ENCODE measurements at places on chromosomes 5 and 9.
A peak's percentile ranks its signal among the peaks of the same experiment; 100 is the strongest.

- DNase-seq = no peak
Observed at GRCh38 chr9:37311938-37312708, 110.4 kb upstream of the GRHPR start.

- no peak for DNase-seq
Observed at GRCh38 chr5:69238760-69239251, 4.1 kb downstream of the CDK7 start.

DNA sequence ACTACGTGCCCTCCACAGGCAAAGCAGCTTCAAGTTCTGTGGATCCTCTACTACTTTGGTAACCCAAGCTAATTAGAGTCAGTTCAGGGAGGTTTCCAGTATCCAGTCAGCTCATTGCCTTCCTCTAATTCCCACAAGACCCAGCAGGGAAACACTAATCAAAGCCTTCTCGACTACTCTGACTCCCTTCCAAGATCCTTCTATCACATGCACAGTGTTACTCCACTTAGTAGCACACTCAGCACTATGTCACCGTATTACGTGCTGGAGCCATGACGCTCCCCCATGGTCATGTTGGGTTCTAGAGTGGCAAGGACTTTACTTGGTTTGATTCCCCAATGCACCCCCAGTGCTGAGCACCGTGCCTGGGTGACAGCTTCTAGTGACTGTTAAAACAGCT, 53.0 kb downstream of the DCP2 start:
- no peak for DNase-seq

DNA sequence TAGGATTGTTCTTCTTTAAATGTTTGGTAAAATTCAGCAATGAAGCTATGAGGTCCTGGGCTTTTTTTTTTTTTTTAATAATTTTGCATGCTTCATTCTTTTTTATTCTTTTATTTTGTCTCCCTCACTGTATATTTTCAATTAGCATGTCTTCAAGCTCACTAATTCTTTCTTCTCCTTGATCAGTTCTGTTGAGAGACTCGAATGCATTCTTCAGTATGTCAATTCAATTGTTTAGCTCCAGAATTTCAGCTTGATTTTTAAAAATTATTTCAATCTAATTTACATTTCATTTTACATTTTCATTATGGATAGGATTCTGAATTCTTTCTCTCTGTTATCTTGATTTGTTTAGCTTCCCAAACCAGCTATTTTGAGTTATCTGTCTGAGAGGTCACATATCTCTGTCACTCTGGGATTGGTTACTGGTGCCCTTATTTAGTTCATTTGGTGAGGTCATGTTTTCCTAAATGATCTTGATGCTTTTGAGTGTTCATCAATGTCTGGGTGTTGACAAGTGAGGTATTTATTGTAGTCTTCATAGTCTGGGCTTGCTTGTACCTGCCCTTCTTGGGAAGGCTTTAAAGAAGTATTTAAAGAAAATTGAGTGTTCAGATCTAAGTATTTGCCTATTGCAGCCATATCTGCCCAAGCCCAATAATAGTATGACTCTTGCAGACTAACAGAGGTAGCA, 9.1 kb downstream of the LURAP1L start:
- DNase-seq = no peak

DNA sequence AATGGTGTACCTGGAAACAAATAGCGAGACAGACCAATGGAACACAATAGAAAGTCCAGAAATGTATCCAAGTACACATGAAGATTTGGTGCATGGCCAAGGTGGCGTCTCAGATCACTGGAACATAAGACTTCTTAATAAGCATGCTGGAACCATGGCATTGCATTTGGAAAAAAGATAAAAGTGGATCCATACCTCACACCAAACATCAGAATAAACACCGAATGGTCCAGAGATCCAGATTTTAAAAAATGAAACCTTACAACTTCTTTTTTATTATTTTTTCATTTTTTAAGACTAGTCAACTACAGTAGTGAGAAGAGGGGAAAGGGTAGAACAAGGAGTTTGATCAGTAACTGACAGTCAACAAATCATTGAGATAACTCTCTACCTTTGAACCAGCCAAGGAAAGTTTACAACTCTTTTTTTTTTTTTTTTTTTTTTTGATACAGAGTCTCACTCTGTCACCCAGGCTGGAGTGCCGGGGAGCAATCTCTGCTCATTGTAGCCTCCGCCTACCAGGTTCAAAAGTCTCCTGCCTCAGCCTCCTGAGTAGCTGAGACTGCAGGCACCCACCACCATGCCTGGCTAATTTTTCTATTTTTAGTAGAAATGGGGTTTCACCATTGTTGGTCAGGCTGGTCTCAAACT, 8.8 kb upstream of the DUSP1 start:
- DNase-seq = no peak

- no peak for DNase-seq
Observed at GRCh38 chr5:126681970-126682369, 81.2 kb downstream of the PHAX start.

- DNase-seq = no peak
Observed at GRCh38 chr5:17697671-17698070, 63.4 kb downstream of the TAF11L14 start.

- DNase-seq = peak; percentile 77
Observed at GRCh38 chr9:98707166-98708102, 1.3 kb downstream of the GABBR2 start.

DNA sequence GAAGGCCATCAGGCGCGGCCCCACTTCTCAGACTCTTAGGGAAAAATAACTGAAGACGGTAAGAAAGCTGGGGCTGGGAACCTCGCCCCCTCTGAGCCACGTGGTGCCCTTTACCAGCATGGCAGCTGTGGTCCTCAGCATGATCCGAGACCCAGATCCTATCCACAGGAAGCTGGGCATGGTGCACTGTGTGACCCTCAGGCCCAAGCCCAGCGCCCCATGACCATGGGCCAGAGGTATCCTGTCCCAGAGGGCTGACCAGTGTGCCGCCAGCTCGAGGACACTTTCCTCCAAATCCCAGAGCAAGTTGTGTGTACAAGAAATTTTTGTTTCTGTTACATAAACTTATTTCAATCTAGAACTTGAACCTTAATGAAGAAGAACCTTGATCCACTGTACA, 28.1 kb downstream of the TERT start:
- DNase-seq = no peak

DNA sequence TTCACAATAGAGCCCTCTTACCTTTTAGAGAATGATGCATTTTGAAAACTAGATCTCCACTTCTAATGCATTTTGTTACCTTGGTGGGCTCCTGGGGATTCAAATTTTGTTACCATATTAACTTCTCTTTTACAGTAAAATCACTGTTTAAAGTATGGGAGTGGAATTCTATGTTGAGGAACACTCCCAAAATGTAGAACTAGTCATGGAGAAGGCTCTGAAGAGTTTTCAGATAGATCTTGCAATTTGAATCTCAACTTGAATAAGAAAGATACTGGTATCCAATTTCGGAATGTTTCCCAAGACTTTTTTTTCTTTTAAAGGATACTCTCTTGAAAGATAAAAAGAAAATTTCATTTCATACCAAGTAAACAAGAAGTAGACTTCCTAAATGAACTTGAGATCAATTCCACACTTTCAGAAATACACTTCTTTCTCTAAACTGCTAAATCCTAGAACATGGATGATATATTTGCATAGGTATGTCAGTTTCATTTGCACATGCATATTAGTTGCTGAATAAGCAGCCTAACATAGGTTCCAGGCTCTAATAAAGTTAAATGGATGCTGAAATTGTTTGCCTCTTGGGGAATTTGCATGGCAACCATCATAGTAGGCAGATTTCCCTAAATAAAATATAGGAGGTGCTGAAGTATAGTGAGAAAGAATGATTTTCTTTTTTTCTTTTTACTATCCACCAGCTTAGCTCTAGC, 205.4 kb downstream of the ADAMTS6 start:
- DNase-seq = no peak

GRCh38 chr9:75499812-75500211, 390.7 kb upstream of the PCSK5 start:
- no peak for DNase-seq

- DNase-seq = peak; percentile 83
Observed at GRCh38 chr5:34486160-34486848, 169.8 kb upstream of the RAI14 start.

GRCh38 chr9:133071484-133072150, 9.8 kb downstream of the CEL start:
- no peak for DNase-seq

- peak; percentile 65 for DNase-seq
Observed at GRCh38 chr9:75170898-75171360, 82.6 kb downstream of the OSTF1 start.

DNA sequence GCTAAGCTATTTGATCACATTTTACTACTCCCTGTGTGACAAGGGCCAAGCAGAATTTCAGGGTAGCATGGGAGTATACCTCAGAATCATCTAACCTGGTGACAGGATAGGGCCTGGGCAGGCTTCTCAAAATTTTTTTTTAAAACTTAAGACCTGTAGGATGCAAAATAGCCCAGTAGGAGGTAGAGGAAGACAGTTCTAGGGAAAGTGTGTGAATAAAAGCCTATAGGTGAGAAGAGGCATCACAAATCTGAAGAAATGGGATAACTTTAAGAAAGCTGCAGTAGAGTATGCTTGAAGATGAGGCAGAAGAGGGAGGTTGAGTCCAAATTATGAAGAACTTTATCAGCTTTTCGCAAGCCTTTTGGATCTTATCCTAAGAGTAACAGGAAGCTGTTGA, 32.3 kb downstream of the CNTRL start:
- peak; percentile 72 for DNase-seq

DNA sequence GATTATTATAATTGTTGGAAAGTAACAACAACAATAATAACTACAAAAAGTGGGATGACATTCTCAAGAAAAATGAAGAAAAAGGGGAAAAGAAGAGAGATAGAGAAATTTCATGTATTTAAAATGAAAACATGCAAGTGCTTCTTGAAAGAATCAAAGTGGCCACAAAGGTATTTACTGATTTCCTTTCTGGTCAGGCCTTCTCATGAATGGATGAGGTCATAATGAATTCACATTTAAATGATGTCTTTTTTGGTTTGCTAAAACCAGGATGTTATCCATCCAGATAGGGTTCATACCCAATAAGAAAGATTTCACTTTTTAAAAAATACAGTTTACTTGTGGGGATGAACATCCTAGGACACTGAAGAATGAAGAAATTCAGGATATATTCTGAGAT, 446.4 kb upstream of the PTGER4 start:
- DNase-seq = no peak

DNA sequence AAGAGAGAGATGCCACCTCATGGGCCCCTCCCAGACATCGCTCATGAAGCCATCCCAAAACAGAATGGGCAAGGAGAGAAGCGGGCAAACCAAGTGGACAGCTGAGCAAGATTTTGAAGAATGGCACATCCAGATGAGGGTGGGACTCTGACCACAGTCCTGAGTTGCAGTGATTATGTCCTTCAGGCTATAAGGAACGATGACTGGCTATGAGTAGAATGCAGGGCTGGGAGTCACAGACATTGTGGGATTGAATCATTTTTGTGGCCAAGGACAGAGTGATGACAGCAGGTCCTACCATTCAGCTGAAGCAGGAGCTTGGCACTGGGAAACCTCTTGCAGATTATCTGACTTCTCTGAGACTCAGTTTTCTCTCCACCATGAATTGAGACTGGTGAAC, 245.7 kb upstream of the SLC30A5 start:
- no peak for DNase-seq

- no peak for DNase-seq
Observed at GRCh38 chr5:1527533-1528205, 3.9 kb upstream of the LPCAT1 start.

- no peak for DNase-seq
Observed at GRCh38 chr5:120749737-120750136, 285.6 kb downstream of the PRR16 start.

DNA sequence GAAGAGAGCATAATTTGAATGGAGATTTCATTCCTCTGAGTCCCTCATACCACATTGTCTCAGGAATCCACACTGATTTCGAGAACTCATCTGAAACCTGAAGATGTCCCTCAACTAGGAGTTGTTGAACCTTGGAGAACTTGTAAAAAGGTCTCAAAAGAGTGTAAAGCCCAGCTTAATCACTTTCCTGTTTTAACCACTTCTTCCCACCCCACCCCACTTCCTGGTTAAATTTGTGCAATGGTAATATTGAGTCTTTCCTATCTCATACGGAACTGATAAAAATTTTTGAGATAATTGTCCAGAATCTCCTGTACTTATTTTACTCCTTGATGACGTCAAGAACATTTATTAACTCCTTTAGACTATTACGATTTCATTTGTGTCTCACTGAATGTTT, 240.7 kb downstream of the ARRDC3 start:
- DNase-seq = peak; percentile 13

GRCh38 chr5:39256477-39257235, 37.3 kb upstream of the FYB1 start:
- peak; percentile 82 for DNase-seq

- no peak for DNase-seq
Observed at GRCh38 chr5:55520117-55520839, 14.5 kb downstream of the PLPP1 start.

DNA sequence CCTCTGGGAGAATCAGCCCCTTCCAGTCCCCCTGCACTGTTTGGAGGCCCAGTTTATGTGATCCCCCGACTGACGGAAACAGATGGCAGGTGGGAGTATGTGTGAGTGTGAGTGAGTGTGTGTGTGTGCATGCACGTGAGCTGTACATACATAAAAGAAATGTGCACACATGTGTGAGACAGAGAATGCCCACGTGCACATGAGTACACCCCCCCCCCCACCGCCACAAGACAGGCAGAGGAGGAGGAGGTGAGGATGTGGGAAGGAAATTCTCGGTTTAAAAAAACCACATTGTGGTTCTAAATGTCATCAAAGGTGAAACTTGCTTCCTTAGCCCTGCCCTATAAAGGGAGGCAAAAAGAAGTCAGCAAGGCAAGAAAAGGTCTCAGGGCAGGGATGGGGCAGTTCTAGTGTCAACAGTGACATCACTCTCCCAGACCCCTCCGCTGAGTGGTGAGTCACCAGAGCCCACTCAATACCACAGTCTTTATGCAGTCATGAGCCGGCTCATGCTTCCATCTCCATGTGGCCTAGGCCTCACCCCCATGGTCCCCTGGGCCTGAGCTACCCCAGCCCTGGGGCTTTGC, 79.2 kb upstream of the HSPA9 start:
- DNase-seq = peak; percentile 52

DNA sequence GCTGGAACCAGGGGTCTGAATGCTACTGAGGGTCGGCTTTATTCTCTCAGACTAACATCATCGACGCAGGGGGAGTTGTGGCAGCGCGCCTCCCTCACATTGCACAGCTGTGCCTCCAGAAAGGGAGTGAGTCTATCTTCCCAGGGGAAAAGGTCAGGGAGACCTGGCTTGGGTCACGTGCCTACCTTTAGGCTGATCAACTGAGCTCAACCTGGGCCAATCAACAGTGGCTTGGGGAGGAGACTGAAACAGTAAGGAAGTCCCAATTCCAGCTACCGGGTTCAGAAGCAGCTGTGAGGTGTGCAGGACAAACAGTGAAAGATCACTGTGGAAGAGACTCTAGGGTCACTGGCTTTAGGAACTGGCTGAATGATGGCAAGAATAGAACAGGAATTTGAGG, 14.3 kb downstream of the SNX30 start:
- DNase-seq = no peak

Measured in hematopoietic multipotent progenitor cell treated with erythropoietin and hydrocortisone succinate and interleukin-3 and kit ligand, for 4 days (in vitro differentiated cells).